NCI-H446 (cell line): ENCODE measurements at places on chromosomes 16 and 17.

- no peak for DNase-seq
Observed at GRCh38 chr16:31393056-31393455, at the start of gene ITGAD. Gene ITGAD (plus strand): TSS chr16:31393335. CDS start chr16:31393361, 26 bp downstream.

DNA sequence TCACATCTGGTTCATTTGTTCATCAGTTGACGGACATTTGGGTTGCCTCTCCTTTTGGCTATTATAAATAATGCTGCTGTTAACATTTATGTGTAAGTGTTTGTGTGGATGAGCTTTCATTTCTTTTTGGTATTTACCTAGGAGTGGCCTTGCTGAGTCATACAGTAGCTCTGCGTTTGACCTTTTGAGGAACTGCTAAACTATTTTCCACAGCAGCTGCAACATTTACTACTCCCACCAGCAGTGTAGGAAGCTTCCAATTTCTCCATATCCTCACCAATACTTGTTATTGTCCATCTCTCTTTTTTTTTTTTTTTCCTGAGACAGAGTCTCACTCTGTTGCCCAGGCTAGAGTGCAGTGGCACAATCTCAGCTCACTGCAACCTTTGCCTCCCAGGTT is 20.7 kb upstream of the PLCG2 start:
- DNase-seq = no peak

DNA sequence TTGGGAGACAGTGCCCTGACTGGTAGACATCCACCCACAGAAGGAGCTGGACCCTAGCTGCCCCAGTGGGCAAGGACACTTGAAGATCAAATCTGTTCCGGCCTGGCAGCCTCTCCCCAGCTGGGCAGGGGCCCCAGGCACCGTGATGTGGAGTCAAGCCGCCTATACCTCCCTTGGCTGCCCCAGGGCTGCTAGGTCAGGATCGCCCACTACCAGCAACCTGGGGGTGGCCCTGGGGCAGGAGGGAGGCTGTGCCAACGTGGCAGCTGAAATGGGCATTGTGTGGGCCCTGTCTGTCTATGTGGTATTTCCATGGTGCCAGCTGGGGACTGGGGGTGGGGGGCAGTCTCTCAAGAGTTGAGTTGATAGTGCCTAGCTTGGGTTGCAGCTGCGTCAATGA is 941 bp downstream of the PDK2 start:
- no peak for DNase-seq

DNA sequence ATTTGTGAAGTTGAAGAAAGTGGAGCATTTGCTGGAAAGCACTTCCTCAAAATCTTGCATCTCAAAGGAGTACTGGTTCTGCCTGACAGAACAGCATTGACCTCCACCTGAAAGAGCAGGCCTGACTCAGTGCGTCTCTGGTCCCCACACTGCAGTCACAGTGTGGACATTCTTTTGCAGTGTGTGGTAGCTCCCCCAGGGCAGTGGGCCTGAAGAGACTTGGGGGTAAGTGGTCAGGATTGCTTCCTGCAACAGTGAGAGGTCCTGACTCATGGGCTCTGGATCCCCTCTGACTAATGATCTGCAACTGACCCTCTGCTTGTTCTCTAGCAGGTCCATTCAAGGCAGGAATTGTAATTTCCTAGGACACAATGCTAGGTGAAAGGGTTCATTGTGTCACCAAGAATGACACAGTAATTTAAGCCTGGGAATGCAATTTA is 204.9 kb upstream of the KCNJ16 start:
- no peak for DNase-seq

GRCh38 chr17:28495635-28496034 is 10.5 kb upstream of the FOXN1 start:
- no peak for DNase-seq

GRCh38 chr16:89687092-89687940 is 827 bp downstream of the CDK10 start:
- no peak for DNase-seq

DNA sequence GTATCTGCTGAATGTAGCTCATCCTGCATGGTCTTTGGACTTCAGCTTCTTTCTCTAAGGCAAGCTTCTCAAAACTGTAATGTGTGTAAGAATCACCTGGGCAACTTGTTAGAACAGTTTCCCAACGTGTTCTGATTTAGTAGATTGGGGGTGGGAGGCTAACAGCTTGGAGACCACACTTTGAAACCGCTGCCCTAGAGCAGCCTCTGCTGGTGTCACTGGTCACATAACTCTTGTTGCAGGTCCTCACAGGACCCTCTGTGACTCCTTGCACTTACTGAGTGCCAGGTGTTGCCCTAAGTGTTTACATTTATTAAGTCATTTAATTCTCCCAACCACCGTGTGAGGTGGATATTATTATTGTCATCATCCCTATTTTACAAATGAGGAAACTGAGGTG is 9.9 kb downstream of the SLC35G3 start:
- DNase-seq = no peak

DNA sequence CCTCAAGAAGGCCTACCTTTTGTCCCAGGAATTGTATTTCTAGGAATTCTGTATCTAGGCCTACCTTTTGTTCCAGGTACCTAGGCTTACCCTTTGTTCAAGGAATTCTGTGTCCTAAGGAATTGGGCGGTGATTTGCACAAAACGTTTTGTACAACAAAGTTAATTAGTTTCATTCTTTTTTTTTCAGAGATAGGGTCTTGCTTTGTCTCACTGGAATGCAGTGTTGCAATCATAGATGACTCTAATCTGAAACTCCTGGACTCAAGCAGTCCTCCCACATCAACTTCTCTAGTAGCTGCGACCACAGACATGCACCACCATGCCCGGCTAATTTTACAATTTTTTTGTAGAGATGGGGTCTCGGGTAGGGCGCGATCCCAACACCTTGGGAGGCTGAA is 7.0 kb downstream of the CDR2L start:
- no peak for DNase-seq
